NCI-H526 treated with DMSO at 0.1 percent for 48 hours (cell line): ENCODE measurements at places on chromosomes 16 and 17.

DNA sequence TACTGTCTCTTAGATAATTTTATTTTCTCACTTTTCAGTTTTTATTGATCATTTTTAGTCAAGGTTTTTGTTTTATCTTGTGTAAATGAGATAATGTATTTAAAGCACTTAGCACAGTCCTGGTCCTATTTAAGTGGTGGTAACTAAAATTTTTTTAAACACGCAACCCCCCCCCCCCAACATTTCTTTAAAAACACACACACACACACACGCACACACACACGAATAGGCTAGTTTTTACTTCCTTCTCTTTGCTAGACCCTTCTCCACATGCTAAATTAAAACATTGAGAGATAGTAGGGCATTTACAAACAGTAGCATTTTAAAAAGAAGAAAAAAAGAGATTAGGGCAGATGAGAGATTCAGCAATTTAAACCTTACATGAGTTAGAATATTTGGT is 5.0 kb downstream of the NFATC3 start:
- no peak for DNase-seq

DNA sequence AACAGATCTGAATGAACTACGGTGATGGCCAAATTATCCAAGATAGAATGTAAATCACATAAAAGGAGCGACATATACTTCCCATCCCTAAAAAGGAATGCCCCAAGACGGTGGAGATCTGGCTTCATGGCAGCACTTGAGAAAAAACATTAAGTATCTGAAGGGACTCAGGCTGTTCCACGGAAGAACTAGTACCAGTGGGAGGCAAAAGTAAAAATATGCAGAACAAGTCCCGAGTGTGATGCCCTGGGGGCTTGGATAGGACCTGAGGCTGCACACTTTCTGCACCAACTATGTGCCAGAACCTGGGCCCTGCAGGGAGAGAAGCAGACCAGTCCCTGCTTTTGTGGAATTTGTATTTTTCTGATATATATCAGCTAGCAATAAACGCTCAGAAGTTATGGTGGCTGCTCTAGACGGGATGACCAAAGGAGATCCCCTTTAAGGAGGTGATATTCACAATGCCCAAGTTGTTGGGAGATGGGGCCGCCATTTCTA is 539 bp upstream of the CKLF start:
- no peak for DNase-seq

- DNase-seq: no peak
Measured at GRCh38 chr16:2806286-2806685, 8.0 kb downstream of the PRSS41 start.

GRCh38 chr17:42125565-42125964 is 3.0 kb downstream of the HSPB9 start:
- no peak for DNase-seq
